ENCODE measurements at places on chromosomes 5 and 9.

- no peak for DNase-seq
These were observed 387.3 kb downstream of the NR2F1-AS1 start for GRCh38 chr5:93193431-93194347.

GRCh38 chr9:30944225-30944569, 1440.2 kb upstream of the ACO1 start:
- DNase-seq = no peak

DNA sequence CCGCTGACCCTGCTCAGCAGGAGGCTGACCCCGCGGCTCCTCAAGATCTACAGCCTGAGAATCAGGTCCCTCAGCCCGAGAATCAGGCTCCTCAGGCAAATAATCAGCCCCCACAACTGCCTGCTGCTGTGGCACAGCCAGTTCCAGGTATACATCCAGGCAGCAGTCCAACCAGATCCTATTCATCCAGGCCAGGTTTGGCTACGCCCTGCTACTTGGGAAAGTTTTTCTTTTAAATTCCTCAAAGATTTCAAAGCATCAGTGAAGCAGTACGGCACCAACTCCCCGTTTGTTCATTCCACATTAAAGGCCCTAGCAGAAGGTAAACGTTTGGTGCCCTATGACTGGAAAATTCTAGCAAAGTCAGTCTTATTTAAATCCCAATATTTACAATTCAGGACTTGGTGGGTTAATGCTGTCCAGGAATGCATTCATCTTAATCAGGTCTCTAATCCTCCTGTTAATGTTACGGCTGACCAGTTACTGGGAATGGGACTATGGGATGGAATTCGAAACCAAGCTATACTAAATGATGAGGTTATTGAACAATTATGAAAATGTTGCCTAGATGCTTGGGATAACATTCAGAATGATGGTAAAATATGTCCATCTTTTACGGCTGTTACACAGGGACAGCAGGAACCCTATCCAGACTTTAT, 102.3 kb downstream of the SYK start:
- no peak for DNase-seq

DNA sequence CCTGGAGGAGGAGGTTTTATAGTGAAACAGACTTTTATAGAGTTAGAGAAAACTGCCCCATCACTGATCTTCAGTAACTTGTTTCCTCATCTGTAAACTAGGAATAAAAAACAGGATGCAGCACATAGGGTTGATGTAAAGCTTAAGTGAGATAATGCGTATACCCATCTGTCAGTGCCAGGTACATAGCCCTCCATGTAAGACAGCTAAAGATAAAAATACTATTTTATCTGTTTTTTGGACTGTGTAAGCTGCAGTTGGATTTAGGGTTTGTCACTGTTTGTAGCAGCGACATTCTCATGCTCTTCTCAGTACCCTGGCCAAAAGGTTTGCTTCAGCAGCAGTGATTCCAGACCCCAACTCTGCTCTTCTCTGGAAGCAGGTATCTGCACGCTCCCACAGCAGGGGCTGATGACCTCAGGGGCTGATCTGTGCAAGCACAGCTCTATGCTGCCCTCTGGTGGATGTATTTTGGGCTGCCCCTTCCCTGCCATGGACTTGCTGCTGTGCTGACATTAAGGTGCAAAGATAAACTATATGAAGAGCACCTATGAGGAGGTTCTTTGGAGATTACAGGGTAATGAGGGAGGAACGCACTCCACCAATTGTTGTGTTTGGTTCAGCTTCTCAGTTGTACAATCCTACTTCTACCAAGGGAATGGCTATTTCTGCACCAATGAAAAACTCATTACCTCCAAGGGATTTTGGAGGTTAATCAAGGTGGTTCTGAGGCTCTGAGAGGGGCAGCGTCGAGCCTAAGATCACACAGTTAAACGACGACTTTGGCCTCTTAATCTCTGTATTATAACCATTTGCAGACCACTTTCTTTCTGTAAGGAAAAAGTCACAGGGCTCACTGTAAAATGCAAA, 13.1 kb downstream of the HMHB1 start:
- peak; percentile 77 for DNase-seq

DNA sequence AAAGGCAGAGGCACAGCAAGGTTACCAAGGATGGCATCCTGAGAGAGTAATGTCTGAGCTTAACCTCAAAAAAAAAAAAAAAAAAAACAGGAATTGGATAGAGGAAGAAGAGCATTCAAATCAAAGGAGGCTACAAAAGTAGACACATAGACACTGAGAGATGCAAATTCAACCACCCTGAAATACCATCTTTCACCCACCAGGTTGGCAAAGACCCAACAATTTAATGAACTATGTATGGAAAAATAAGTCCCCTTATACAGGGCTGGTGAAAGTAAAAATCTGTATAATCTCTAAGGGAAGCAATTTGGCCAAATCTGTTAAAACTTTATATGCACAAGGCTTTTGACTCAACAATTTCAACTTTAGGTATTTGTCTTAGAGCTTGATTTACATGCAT, 4.9 kb downstream of the NADK2 start:
- no peak for DNase-seq

DNA sequence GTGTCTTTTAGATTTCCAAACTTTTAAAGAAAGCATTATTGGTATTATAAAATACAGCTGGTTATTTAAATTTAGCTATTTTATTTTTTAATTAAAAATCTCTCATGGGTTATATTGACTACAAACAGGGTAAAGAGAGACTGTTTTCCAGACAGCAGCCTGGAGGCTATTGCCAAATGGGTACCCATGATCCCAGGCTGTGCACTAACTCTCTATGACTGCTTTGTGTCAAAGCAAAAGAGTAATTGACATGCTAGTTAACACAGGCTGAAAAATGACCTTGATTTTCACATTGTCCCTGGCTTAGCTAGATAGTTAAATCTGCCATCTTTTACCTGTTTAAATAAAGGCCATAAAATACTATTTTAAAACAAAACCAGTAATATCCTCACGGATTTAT, 589.7 kb downstream of the ANXA1 start:
- no peak for DNase-seq

DNA sequence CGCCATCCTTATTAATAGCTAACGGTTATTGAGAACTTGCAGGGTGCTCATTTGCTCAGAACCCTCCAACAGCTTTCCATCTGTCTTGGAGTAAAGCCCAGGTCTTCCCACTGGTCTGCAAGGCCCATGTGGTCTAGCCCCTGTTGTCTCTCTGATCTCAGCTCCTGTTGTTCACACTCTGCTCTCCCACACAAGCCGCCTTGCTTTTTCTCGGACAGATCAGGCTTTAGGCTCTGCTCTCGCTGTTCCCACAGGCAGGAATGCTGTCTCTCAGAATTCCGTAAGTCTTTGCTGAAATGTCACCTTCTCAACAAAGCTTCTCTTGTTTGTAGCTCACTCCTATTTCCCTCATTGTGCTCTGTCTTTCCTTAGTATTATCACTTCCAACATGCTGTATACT, 34.3 kb downstream of the GPR107 start:
- DNase-seq = no peak

- no peak for DNase-seq
These were observed 844.3 kb upstream of the DMAC1 start for GRCh38 chr9:8643896-8644295.

DNA sequence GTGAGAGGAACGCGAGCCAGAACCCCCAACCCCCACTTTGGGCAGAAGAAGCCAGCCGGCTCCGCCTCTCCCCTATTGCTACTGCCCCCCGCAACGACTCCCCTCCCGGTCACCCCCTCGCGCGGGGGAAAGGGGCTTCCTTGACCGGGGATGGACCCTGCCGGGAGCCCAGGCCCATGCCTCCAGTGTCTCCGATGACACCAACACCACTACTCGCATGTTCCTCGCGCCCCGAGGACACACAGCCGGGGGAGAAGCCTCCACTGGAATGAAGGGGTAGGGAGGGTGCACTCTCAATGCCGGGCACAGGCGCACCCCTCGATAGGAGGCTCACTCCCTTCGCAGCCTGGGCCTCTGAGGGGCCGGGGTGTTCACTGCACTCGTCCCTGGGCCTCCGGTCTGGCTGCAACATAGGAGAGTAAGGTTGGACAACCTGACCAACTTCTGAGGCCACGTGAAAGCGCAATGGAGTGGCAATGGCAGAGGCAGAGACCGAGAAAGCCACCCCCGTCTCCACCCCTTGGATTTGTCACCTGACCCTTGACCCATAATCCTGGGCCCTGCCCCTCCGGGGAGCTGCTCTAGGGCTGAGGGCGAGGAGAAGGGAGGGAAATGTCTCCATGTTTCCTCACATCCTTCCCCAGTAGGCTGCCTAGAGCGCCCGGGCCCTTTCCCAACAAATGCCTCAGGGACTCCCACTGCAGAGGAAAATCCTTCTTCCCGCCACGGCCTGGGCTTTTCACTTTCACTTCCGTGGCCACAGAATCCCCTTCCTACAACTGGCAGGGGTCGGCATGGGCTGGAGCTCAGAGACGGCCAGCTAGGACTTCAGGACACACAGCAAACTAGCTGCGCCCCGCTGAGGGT, 1.1 kb upstream of the CNTFR start:
- peak; percentile 16 for DNase-seq

DNA sequence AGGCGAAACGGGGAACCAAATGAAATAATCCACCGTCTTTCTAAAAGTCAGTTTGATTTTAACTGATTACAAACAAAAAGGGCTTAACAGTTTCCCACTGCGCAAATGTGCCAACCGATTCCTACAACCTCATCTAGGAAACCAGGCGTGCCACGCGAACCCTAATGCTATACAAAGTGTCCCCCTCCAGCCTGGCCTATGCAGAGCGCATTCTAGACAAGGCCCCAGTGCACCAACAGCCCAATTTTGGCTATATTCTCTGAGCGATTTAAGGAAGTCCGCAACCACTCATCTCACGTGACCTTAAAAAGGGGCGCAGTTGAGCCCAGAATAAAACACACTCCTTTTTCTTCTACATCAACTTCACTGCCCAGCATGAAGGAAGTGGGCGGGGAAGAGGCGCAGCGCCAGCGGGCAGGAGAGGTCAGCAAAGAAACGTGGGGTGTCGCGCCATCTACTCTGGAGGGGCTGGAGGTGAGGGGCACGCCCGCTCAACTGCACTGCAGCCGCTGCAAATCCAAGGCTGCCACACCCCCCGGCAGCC, 779 bp downstream of the FAM13B start:
- DNase-seq = peak; percentile 49

GRCh38 chr5:21225223-21226064, 1237.4 kb upstream of the CDH18 start:
- no peak for DNase-seq

GRCh38 chr5:43367453-43367852, 44.7 kb downstream of the CCL28 start:
- DNase-seq = no peak

DNA sequence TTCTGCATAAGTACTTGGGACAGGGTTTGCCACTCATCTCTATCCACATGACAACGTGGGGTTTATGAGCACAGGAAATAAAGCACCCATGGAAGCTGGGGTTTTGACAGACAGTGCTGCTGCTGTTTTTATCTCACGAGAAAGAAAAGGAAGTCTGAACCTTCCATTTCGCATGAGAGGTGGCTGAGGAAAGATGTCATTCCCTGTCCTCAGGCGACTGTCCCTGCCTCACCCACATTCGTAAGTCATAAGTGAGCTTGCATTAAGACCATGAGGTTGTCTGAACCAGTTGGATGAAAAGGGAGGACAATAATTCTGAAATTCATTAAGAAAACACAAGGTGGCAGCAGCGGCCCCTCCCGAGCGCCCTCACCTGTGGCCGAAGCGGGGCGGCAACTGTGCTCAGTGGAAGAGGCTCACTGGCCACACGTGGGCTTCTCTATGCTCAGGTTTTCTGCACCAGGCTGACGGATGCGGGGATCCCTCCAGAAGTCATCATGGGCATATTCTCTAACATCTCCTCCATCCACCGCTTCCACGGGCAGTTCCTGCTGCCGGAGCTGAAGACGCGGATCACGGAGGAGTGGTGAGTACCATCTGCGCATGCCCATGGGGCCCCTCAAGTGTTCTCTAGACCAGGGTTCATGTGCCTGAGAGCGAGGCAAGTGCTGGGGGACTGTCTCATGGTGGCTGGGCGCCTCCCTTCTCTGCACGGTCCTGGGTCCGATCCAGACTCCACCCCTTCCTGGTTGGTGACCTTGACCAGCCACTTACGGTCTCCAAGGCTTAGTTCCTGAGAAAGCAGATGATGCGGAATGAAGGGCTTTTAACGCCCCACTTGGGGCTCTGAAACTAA, 54.7 kb upstream of the SUSD3 start:
- peak; percentile 48 for DNase-seq

DNA sequence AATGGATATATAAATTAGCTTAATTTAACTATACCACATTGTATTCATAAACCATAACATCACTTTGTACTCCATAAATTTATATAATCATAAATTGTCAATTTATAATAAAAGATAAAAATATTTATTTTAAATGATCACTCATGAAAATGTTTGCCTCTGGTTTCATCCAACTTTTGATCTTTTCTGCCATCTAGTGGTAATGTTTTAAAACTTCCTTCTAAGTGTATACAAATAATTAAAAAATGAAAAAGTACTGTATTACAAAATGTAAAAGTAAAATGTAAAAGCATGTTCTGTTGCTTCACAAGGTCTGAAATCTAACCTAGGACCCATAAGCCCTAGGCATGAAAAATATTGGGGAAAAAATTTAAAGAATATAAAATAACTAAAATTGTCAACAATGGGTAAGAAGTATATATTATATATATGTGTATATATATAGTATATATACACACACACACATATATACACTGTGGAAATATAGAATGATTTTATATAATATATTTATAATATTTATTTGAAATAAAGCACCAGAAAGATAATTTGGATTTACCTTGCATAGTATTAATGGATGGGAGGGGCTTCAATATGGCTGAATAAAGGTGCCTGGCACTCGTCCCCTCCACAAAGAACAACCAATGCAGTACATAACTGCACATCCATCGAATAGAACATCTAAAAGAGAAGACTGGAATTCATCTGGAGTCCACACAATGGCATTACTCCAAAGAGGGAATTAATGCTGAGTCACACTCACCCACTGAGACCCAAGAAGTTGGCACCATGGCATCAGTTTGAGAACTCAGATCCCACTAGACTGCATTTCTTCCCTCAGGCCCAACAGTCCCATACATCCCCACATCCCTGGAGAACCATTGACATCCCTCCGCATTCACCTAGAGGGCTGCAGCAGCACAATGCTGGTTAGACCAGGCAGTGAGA, 32.5 kb downstream of the ANXA1 start:
- DNase-seq = peak; percentile 73

- no peak for DNase-seq
These were observed 1.6 kb downstream of the GRK6 start for GRCh38 chr5:177427919-177428573.

All from fibroblast of mammary gland (primary cell).